ENCODE measurements at places on chromosomes 3 and 15. TPM values are rescaled to one million over a fixed set of nuclear protein-coding genes. Genes with fewer than 3 reads are reported as not detected.

DNA sequence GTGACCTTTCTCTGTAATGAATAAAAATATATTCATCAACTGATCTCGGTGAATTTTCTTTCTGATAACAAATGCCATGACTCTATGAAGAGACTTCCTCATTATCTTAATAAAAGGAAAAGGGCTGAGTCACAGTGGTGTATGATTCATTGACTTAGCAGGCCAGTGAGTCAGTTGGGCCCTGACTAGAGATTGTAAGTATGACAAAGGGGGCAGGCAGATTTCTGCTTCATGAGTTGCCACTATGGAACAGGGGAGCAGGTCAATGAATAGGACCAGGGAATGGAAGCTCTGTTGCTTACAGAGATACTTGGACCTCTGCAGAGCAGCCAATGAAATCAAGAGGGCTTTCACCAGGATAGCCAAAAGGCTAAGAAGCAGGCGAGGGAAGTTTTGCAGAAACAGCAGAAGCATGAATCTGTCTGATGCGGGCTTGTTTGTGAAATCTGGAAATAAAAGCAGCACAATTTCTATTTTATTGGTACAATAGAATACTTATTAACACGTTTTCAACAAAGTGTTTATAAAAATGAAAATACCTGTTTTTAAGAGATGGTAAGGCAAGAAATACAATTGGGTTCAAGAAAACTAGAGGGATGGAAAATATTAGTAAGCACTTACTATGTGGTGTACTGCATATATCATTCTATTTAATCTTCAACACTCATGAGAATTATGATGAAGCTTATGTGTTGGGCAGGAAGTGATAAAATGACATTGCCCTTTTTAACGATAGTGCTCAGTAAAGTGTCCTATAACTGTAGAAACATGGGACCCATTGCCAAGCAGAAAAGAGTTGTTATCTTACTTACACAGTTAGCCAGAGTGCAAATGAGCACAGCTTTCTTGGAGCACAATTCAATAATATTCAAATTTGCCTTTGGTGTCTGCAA lies 169.8 kb upstream of the MYRIP start:
- peak overlapping the region; percentile 16 for H3K27ac ChIP-seq
- DNase-seq, result no peak
- peaks cover 10% of the 10 kb centered on the region for H3K27me3 ChIP-seq
- no peak overlapping the region for H3K4me3 ChIP-seq
- H3K36me3 ChIP-seq, result no peaks in the 10 kb centered on the region
- H3K4me1 ChIP-seq, result peaks cover 13% of the 10 kb centered on the region

DNA sequence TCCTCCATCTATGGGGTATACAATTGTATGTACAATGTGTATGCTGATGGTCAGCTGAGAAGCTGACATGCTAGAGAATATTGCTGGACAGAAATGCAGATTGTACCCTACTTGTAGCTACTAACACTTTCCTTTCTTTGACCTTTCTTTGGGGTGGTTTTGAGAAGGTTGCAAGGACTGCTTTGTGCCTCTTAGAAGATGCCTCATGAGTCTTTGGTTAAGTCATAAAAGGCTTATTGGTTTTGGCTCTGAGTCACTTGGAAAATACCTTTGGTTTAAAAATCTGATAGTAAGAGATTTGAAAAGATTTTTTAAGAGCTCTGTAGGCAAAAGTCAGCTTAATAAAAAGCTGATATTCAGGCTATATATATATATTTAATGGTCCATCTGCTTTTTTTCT lies 71.5 kb downstream of the ZMAT3 start:
- DNase-seq, result no peak
- no peak overlapping the region for H3K27ac ChIP-seq
- peaks cover 2% of the 10 kb centered on the region for H3K27me3 ChIP-seq

DNA sequence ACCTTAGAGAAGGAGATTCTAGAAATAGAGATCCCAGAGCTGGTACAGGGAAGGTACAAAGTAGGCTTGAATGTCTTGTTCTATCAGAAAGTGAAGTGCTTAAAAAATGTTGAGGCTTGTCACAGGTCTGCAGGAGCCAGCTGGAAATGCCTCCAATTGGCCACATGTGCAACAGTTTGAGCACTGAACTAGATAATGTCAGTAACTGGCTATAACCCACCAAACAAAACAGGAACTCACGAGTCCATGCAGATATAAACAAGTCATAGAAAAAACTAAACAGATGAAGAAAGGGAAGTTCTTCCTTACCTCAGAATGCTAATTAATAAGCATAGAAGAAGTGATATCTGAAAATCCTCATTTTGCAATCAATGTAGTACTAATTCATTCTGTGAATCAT lies 11.9 kb upstream of the TF start:
- peaks cover 4% of the 10 kb centered on the region for H3K36me3 ChIP-seq
- H3K4me3 ChIP-seq, result no peak overlapping the region
- peaks cover 34% of the 10 kb centered on the region for H3K27me3 ChIP-seq

GRCh38 chr3:64306745-64307144 lies 81.5 kb upstream of the PRICKLE2 start:
- no peak overlapping the region for H3K27ac ChIP-seq
- H3K27me3 ChIP-seq, result no peaks in the 10 kb centered on the region

GRCh38 chr15:56168394-56168793 lies 75.3 kb downstream of the RFX7 start:
- peaks cover 54% of the 10 kb centered on the region for H3K36me3 ChIP-seq
- H3K27me3 ChIP-seq, result no peaks in the 10 kb centered on the region
- peaks cover 39% of the 10 kb centered on the region for H3K4me1 ChIP-seq
- H3K4me3 ChIP-seq, result no peak overlapping the region

- no peaks in the 10 kb centered on the region for H3K27me3 ChIP-seq
- peaks cover 7% of the 10 kb centered on the region for H3K4me1 ChIP-seq
- H3K27ac ChIP-seq, result no peak overlapping the region
- no peak overlapping the region for H3K4me3 ChIP-seq
- peaks cover 14% of the 10 kb centered on the region for H3K36me3 ChIP-seq
- no peak for DNase-seq
Observed at GRCh38 chr3:170367797-170368196, 10.3 kb downstream of the SKIL start.

DNA sequence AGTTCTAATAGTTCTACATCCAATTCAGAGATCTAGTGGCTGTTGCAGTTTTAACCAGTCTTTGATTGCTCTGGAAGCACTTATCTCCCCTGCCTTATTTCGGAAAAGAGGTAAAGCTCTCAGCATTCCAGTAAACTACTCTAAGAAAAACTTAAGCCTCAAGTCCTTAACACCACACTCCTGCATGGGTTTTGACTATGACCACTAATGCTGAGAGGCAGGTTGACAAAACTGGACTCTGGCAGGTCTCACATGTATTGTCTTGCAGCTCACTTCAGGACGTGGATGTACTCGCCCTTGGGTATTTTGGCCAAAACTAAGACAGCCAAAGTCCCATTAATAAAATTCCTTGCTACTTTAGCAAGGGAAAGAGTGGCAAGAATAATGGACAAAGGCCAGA lies 405.9 kb upstream of the GRM7 start:
- H3K36me3 ChIP-seq, result no peaks in the 10 kb centered on the region
- no peak for DNase-seq
- no peak overlapping the region for H3K4me3 ChIP-seq
- no peaks in the 10 kb centered on the region for H3K27me3 ChIP-seq
- H3K27ac ChIP-seq, result no peak overlapping the region
- no peaks in the 10 kb centered on the region for H3K4me1 ChIP-seq

- no peak for DNase-seq
- no peak overlapping the region for H3K4me3 ChIP-seq
- H3K4me1 ChIP-seq, result no peaks in the 10 kb centered on the region
- H3K27ac ChIP-seq, result no peak overlapping the region
- peaks cover 10% of the 10 kb centered on the region for H3K27me3 ChIP-seq
- no peaks in the 10 kb centered on the region for H3K36me3 ChIP-seq
Observed at GRCh38 chr15:57439128-57440027, 63.1 kb downstream of the CGNL1 start.

GRCh38 chr3:99854756-99855298 lies 37.2 kb downstream of the CMSS1 start:
- no peak overlapping the region for H3K27ac ChIP-seq
- DNase-seq, result no peak
- no peak overlapping the region for H3K4me3 ChIP-seq

DNA sequence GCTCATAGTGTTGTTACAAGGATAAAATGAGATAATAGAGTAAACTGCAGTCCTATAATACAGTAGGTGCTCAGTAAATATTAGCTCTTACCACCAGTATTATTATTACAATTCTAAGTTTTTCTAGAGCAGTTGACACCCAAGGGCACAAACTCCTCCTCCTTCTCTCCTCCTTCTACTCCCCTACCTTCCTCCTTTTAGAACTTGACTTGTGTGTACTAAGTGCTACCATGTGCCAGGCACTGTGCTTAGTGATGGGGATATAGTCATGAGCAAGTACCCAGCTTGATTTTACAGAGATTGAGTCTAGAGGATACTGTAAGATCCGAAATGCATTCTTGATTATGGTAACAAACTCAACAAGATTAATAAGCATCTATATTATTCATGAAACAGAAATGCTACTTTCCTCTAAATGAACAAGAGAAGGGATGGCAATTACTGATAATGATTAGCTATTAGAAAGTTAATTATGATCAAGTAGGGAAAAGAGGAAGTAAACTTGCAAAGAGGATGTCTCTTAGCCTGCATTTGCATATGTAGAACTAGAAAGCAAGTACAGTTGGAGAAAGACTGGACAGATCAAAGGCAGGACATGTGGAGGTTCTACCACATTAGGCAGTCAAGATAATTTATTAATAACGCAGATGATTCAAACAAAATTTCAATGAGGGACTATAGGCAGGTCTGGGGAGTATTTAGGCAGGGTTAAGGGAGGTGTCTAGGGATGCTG lies 72.3 kb downstream of the CLDN11 start:
- no peak overlapping the region for H3K4me3 ChIP-seq
- H3K36me3 ChIP-seq, result no peaks in the 10 kb centered on the region
- H3K27me3 ChIP-seq, result peaks cover 6% of the 10 kb centered on the region
- H3K4me1 ChIP-seq, result no peaks in the 10 kb centered on the region

The RLBP1 gene
- total RNA-seq, result not detected

The ATP10A gene
- 36.5 TPM for total RNA-seq

DNA sequence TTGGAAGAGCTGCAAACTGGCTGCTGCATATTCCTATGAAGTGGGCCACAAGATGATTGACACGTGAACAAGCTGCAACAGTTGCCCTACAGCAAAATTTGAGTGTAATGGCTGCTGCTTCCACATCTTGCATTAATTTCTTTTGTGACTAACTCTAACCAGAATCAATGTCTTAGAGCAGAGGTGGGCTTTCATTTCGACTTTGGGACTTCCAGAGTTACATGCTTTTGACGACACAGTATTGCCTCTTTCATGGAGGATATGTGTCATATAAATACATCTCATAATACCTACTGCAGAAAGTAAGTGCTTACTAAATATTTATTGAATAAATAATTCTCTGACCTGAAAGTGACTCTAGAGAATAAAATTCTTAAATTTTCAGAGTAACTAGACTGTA lies 340.7 kb upstream of the KCNH8 start:
- no peak overlapping the region for H3K27ac ChIP-seq
- H3K4me1 ChIP-seq, result peaks cover 6% of the 10 kb centered on the region
- H3K36me3 ChIP-seq, result no peaks in the 10 kb centered on the region
- no peak overlapping the region for H3K4me3 ChIP-seq
- no peak for DNase-seq

DNA sequence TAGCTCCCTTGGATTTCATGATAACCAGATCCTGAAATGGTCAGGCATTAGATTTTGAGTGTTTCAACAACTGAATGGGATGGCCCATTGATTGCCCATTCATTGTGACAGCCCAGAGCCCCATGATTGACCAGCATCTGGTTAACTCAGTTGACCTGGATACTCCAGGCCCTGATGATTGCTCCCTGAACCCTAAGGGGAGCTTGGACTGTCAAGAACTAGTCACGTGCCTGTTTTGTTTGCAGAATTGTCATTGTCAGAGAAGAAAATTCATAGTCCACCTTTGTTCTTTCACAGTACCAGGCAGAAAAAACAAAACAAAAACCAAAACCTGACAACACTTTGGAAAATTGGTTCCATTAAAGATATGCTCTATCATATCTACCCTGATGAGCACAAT lies 241.3 kb upstream of the ONECUT1 start:
- no peaks in the 10 kb centered on the region for H3K4me1 ChIP-seq
- no peak overlapping the region for H3K27ac ChIP-seq
- H3K27me3 ChIP-seq, result no peaks in the 10 kb centered on the region
- no peak overlapping the region for H3K4me3 ChIP-seq
- DNase-seq, result no peak

DNA sequence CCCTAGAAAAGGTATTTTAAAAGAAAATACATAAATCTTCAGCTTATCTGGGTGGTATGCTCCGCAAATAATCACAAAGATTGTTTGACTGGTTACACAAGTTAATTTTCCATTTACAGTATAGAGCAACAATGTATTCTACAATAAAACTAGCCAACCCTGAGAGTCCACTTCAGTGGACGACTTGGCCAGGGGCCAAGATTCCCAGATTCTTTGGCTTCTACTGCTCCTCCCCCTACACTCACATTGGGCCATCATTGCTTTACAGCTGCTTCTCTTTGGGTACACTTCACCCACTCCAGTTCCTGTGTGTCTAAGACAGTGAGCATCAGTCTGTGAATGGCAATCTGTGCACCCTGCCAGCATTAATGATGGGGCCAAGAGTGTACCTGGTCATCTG lies 17.2 kb upstream of the PRICKLE2 start:
- no peak for DNase-seq
- H3K4me3 ChIP-seq, result no peak overlapping the region
- H3K4me1 ChIP-seq, result no peaks in the 10 kb centered on the region
- H3K27ac ChIP-seq, result no peak overlapping the region

The DNAJA4 gene
- total RNA-seq, result 30.9 TPM

DNA sequence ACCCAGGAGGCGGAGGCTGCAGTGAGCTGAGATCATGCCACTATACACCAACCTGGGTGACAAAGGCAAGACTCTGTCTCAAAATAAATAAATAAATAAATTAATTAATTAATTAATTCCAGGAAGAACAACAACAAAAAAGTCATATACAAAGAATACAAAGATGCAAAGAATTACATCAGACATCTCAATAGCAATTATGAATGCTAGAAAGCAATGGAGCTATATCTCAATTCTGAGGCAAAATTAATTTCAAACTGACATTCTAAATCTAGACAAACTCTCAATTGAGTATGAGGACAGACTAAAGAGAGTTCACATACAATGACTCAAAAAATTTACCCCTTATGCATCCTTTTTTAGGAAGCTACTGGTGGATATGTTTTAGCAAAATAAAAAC lies 69.6 kb upstream of the CTNNB1 start:
- H3K36me3 ChIP-seq, result no peaks in the 10 kb centered on the region
- peaks cover 2% of the 10 kb centered on the region for H3K27me3 ChIP-seq
- H3K4me3 ChIP-seq, result no peak overlapping the region
- H3K27ac ChIP-seq, result no peak overlapping the region
- H3K4me1 ChIP-seq, result no peaks in the 10 kb centered on the region

DNA sequence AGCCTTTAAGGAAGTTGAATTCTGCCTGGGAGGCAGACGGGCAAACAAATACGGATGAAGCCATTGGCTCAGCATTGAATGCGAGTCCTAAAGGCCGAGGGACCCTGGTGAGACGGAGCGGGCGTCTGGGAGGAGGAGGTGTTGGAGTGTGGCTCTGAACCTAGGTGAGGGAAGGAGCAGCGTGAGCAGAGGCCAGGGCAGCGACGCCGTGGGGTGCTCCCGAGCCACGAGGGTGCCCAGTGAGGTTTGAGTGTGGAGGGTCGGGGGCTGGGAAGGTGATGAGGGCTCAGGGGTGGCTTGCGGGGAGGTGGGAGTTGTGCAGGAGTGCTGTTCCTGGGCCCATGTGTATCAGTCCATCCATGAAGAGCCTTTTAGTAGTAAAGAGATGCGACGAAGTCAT lies 17.0 kb downstream of the CORO2B start:
- H3K27ac ChIP-seq, result no peak overlapping the region
- no peak for DNase-seq
- H3K36me3 ChIP-seq, result no peaks in the 10 kb centered on the region

- no peaks in the 10 kb centered on the region for H3K4me1 ChIP-seq
- H3K36me3 ChIP-seq, result no peaks in the 10 kb centered on the region
- no peak overlapping the region for H3K4me3 ChIP-seq
- DNase-seq, result no peak
Observed at GRCh38 chr3:139689122-139689521, 11.3 kb upstream of the NMNAT3 start.
